ENCODE measurements at places on chromosomes 7 and 10. TPM values are rescaled to one million over a fixed set of nuclear protein-coding genes. Genes with fewer than 3 reads are reported as not detected.

The LHPP gene
- polyA plus RNA-seq, result 19.1 TPM

GRCh38 chr7:7596176-7596575 lies 29.5 kb downstream of the MIOS start:
- no peak for DNase-seq

- no peak for DNase-seq
These were observed 258.8 kb upstream of the CDC14C start for GRCh38 chr7:48665353-48666135.

DNA sequence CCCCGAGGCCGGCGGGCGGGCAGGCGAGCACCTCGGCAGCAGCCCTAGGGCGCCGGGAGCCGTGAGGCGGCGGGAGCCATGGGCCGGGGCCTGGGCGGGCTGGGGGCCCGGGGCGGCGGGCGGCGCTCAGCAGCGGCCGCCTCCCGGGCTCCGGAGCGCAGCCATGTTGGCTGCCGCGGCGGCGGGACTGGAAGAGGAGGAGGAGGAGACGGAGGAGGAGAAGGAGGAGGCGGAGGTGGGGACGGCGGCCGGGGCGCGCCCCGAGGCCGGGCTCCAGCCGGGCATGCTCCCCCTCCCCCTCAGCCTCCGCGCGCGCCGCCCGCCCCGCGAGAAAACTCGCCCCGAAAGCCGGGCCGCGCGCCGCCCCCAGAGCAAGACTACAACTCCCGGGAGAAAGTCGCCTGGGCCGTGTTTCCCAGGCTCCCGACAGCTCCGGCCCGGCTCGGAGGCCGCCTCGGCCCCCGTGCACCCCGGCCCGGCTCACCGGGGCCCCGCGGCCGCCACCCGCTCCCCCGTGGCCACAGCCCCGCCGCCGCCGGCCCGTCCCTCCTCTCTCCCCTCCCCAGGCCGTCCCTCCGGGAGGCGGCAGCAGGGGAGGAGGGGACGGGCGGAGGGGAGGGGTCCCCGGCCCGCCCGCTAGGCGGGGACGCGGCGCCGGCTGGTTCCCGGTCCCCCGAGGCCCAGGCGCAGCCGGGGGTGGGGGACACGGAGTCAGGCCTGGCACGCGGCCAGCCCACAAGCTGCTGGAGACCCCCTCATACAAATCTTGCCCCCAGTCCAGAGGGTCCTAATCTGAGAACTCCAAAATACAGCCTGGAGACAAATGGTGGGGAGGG lies at the start of gene DLG5:
Gene DLG5 (minus strand): TSS at position 190 of the 836 bp plus-strand sequence. CDS start 235 bp downstream, outside the sequence.
- no peak for DNase-seq

- no peak for DNase-seq
These were observed 10.7 kb downstream of the INPP5A start for GRCh38 chr10:132548106-132548823.

The CACNA2D1 gene
- polyA plus RNA-seq, result 27.1 TPM

GRCh38 chr7:2730846-2731770 lies 43.1 kb downstream of the AMZ1 start:
- no peak for DNase-seq

GRCh38 chr7:73351447-73352167 lies 23.6 kb downstream of the FKBP6 start:
- DNase-seq, result no peak

DNA sequence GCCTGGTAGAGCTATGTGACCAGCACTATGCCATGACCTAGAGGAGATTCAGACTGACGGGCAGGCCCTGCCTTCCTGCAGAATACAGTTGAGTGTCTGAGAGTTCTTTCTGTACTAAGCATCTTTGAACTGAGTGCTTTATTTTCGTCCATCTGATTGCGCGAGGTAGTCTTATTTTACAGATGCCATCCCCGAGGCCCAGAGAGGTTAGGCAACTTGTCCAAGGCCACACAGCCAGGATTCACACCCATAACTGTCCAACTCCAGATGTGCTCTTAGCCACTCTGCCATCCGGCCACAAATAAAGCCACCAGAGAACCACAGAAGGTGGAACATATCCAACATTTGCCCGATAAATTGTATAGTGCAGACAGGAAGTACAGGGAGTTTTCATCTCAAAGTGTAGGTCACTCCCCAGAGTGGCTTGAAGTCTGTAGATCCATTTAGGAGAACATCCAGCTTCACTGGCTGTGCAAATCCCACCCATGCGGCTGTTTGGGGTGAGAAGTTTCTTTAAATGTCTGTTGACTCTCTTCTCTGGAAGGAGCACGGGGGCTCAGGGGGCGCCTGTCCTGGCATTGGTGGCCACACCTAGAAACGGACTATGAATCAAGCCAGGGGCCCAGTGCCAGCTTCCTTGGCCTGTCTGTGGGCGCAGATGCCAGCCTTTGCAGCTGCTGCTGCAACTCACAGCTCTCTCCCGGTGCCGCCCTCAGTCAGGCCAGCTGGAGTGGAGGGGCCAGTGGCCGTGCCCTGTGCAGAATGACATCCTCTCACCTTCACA lies 11.1 kb downstream of the CHST3 start:
- no peak for DNase-seq

- no peak for DNase-seq
These were observed 40.1 kb upstream of the ITGB8 start for GRCh38 chr7:20290505-20291111.

DNA sequence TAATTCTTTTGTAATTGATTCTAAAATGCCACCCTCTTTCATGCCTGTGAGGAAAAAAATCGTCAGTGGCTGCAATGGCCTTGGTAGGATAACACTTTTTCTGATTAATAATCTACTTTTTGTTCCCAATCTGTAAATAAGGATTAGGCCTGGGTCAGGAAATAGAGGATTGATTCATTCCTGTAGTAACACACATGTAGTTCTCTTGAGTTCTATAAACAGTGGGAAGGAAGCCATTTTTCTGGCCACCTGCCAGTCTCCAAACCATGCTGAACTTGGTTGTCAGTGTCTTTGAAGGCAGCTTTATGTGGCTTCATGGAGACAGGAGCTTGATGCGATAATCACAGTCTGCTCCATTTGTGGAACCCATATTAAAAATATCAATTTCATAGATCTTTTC lies 169.3 kb upstream of the NFE2L3 start:
- DNase-seq, result no peak

DNA sequence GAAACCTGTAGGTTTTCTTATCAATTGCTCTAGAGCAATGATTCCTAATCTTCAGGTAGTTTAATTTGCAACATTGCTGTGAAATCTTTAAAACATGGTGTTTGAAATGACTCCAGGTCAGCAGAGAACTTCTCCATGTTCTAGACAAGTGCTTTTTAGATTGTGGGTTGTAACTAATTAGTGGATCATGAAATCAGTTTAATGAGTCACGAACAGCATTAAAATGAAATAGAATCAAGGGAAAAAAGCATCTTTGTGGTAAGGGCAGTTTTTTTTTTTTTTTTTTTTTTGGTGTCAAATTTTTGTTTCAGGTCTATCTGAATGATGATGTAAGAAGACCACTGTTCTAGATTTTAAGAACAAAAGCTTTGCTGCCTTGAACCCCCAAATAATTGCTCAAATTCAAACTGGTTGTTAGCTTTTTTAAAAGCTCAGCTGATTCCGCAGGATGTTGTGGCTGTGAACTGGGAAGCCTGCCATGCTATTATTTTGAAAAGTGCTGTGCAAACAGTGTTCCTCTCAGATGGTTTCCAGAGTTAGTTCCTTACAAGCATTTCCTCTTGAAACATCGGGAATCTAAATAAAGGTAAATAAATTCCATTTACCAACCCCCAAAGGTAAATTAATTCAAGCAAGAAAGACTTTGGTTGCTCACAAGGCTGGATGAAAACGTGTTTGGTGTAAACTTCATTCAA lies 13.1 kb upstream of the PDK4 start:
- no peak for DNase-seq

The JCAD gene
- polyA plus RNA-seq, result 29.8 TPM

The INA gene
- 0.69 TPM for polyA plus RNA-seq

DNA sequence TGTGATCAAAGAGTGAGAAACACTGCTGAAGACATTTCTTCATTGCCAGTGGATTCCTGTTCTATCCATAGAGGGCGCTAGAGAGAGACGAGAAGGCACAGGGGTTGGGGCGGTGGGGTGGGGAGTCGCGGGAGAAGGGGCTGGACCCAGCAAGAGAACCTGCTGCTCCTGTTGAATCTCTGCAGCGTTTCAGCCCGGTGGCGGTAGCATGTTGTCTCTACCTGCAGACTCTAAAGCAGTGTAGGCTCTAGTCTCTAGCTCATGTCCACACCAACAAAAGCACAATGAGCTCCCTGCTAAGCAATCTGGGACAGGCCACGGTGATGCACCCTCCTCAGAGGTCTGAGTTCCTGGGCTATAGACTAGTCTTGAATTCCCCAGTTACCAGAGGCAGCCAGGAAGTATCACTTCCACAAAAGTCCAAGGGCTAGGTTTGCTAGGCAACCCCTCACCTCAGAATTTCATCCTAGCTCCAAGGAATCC lies 167.7 kb downstream of the DGKB start:
- DNase-seq, result no peak

- no peak for DNase-seq
These were observed 181.7 kb downstream of the PTEN start for GRCh38 chr10:88045096-88045495.

DNA sequence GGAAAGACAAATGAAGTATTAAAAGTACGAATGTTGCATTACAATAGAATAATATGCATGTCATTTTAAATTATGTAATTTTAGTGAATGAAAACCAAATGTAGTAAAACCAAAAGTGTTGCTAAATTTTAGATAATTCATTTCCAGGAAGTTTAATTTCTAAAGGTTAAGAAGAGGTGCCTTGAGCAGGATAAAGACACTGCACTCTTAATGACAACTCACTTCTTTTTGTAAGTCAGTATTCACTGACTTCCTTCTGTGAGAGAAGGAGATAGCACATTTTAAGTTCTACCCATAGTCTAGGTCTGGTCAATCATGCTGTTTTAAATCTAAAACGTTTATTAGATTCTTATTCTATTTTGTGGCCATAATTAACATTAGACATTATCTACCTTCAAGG lies 160.2 kb downstream of the CRPPA start:
- no peak for DNase-seq

GRCh38 chr7:132499065-132499464 lies 77.2 kb downstream of the PLXNA4 start:
- no peak for DNase-seq

The ACTR3C gene
- polyA plus RNA-seq, result 8.9 TPM

The TSC22D4 gene
- 29.4 TPM for polyA plus RNA-seq

DNA sequence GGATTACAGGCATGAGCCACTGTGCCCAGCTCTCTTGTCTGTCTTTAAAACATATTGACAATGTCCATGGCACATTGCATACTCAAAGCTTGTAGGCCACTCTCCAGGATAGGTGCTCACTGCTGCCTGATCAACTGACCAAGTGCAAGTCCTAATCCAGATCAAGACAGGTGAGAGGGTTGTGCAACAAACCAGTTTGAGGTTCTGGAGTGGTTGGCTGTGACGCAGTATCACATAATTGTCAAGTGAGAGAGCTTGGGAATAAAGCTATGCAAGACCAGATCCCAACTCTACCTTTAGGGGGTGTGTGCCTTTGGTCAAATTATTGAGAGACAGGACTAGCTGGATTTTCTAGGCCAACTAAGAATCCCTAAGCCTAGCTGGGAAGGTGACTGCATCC lies 43.0 kb upstream of the OPN4 start:
- no peak for DNase-seq

The UPK3B gene
- 1.4 TPM for polyA plus RNA-seq

DNA sequence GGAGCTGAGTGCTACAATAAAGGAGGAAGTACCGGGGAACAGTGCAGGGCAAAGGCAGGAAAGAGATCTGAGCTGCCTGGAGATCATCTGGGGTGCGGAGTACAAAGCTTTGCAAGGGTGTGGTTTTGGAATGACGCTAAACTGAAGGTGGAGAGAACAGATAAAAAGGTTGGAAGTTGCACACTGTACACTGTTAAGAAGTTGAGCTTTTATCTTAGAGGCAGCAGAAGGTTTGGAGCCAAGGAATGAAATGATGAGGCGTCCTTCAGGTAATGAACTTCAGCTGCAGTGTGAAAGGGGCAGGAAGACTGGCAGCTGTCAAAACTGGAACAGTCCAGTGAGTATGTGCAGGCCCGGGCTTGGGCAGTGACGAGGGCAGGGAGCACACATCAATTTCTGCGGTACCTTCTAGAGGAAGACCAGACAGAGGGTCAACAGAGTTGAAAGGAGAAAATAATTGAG lies 7.2 kb upstream of the ANKRD61 start:
- no peak for DNase-seq

The CTTNBP2 gene
- polyA plus RNA-seq, result 33.5 TPM

GRCh38 chr10:132055616-132056015 lies 10.1 kb upstream of the JAKMIP3 start:
- no peak for DNase-seq

The SSC4D gene
- 6.5 TPM for polyA plus RNA-seq

The SEC31B gene
- 16.5 TPM for polyA plus RNA-seq

GRCh38 chr7:103865442-103865841 lies 124.0 kb downstream of the RELN start:
- no peak for DNase-seq

The PSPH gene
- polyA plus RNA-seq, result 36.6 TPM

GRCh38 chr10:74738052-74738451 lies 88.3 kb upstream of the KAT6B start:
- DNase-seq, result no peak

- peak; percentile 53 for DNase-seq
These were observed 61.7 kb downstream of the SH2D4B start for GRCh38 chr10:80599424-80599847.

GRCh38 chr10:127417686-127418401 lies 131.3 kb upstream of the NPS start:
- DNase-seq, result no peak

GRCh38 chr7:142954680-142955268 lies 7.4 kb downstream of the KEL start:
- no peak for DNase-seq

GRCh38 chr10:53025172-53025711 lies 252.7 kb upstream of the MBL2 start:
- no peak for DNase-seq

GRCh38 chr10:72108830-72109635 lies 20.7 kb upstream of the SPOCK2 start:
- DNase-seq, result no peak
